ENCODE measurements at places on chromosomes 1 and 21.

- no peak for DNase-seq
These were observed 510.2 kb downstream of the KCNT2 start for GRCh38 chr1:196098000-196098399.

- peak; percentile 19 for DNase-seq
These were observed 29.6 kb downstream of the DUSP10 start for GRCh38 chr1:221712198-221712684.

DNA sequence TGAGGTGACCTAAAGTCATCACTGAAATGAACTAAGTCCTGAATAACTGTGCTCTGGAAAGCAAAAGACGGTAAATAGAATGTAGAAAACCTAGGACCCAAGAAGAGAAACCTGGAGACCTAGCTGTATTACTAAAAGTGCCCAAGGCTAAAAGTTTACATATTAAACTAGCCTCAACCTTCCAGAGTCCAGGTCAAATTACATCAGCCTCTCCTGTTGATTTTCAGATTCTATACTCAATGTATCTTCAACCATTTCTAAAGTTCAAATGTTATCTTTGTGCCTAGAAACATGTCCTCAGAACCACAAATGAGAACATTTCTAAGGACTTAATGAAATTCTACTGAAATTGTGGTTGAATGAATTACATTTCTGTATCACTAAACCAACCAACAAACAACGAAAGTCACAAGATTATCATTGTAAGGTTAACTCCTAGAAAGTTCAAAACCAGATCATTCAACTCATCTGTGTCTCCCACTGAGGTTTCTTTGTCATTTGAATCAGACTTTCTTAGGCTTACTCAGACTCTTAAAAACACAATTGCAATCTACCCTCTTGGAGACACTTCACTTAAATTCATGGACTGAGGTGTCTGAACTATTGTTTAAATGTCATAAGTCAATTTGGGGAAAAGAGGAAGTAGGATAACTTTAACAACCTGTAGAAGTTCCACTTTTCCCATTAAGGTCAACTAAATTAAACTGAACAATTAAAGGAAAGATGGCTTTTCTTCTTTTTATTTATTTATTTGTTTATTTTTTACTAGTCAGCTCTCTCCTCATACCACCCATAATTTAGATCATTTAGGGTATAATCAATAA, 207.7 kb downstream of the BARHL2 start:
- DNase-seq: no peak

DNA sequence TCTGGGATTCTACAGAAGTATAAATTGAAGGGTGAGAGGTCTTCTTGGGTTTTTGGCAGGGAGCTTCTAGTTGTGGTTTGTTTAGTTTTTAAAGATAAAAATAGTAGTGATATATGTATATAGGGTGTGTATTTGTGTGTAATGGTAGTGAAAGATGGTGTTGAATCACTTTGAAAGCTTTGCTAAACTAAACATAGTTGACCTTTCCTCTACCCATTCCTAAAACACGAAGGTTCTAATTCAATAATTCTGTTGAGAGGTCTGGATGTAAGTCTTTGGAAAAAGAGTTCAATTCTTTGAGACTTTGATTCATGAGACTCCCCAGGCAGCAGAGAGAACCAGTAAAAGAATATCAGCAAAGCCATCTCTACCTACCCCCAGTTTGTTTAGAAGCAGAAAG, 247.9 kb upstream of the DUSP10 start:
- no peak for DNase-seq

DNA sequence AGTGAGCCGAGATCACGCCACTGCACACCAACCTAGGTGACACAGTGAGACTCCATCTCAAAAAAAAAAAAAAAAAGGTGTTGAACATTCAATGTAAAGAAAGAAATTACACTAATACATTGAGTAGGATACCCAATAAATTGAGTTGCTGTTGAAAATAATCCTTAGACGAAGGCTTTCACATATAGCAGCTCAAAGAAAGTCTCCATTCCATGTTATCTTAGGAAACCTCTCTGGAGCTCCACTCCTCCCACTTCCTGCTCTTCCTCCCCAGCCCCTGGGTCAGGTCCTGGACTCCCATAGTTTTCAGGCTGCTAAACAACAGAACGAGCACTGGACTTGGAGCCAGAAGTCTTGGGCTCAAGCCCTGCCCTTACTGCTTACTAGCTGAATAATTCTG, 15.6 kb upstream of the CNR2 start:
- no peak for DNase-seq

DNA sequence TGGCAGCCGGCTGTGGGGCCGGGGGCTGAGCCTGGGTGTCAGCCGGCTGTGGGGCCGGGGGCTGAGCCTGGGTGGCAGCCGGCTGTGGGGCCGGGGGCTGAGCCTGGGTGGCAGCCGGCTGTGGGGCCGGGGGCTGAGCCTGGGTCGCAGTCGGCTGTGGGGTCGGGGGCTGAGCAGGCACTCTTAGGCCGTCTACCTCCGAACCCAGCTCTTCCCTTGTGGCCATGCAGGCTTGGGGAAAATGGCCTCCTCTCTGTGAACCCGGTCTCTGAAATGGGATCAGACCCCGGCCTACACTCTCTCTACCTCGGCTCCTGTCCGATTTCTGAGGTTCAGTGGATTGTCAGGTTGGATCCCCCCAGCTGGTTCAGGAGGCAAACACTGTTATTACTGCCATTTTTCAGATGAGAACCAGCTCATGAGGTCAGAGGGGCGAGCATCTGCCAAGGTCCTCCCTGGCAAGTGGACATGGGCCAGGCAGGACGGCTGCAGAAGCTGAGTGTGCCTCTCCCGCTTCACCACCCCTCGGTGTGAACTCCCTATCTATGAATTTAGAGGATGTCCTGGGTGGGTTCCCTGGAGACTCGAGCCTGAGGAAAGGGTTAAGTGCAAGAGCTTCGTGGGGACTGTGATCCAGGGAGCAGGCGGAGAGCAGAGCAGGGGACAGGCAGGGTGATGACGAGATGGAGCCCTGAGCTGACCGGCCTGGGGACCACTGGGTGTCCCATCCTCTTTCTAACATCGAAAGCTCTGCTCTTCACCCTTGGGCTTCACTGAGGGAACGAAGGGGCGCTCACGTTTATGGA, 10.9 kb upstream of the COL18A1 start:
- no peak for DNase-seq

- DNase-seq: peak; percentile 42
These were observed 2.3 kb downstream of the LHX9 start for GRCh38 chr1:197919346-197920066.

DNA sequence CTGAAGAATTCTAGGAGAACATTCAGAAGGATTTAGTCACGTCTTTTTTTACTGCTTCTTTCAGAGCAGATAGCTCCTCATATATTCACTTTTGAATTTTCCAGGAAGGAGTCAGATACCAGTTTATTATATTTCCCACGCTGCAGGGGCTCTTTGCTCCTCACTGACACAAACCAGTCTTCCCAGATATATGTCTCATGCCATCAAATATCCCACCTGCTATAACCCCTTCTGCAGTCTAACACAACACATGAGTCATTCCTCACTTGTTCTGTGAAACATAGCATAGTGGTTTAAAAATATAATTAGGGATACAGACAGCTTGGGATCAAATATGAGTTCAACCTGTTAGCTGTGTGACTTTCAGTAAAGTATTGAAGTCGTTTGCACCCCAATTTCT, 251.7 kb upstream of the DPYD start:
- no peak for DNase-seq

GRCh38 chr1:182677397-182678098, 6.8 kb downstream of the RGS8 start:
- DNase-seq: no peak

DNA sequence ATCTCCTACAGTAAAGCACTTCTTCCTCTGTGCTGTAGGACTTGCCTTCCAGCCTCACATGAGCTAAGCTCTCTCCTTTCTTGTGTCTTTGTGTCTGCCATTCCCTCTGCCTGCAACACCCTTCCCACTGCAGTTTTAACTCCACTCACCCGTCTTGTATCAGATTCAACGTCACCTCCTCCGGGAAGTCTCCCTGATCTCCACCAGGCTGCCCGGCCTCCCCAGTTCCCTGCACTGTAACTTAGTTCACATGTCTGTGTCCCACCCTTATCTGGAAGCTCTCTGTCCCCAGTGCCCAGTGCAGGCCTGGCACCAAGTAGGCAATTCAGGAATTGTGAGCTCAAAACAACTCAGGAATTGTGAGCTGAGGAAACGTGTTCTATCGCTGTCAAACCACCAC, 96.4 kb downstream of the GLIS1 start:
- no peak for DNase-seq

DNA sequence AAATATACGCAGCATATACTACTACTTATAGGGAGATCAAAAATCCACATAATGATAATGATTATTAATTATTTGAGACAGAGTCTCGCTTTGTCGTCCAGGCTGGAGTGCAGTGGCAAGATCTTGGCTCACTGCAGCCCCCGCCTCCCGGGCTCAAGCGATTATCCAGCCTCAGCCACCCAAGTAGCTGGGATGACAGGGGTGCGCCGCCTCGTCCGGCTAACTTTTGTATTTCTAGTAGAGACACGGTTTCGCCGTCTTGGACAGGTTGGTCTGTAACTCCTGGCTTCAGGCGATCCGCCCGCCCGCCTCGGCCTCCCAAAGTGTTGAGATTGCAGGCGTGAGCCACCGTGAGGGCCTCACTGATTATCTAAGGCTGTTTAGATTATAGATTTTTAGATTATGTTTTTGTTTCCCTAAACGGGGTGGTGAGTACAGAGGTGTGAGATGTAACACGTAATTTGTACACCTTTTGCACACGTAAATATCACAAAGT, 548 bp upstream of the SLC25A33 start:
- no peak for DNase-seq

DNA sequence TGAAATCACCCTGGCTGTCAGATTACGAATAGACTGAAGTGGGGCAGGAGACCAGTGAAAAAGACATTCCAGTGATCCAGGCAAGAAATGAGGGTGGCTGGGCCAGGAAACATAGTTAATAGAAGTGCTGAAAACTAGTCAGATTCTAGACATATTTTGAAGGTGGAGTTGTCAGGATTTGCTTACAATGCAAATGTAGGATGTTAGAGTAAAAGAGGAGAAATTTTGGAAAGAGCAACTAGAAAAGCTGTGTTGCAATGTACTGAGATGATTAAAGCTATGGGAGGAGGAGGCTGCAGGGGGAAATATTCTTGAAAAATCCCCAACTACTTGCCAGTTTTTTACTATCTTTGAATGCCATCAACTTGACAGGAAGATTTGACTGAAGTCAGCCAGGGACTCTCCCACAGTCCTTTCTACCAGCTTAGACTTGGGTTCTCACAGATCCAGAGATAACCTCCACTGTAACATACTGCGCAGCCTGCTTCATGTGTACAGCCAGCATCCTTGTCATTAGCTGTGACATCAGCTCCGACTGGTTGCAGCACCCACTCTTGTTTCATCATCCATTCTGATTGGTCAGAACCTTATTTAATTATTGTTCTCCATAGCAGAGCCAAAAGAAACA, 109.7 kb downstream of the TSEN15 start:
- DNase-seq: no peak

DNA sequence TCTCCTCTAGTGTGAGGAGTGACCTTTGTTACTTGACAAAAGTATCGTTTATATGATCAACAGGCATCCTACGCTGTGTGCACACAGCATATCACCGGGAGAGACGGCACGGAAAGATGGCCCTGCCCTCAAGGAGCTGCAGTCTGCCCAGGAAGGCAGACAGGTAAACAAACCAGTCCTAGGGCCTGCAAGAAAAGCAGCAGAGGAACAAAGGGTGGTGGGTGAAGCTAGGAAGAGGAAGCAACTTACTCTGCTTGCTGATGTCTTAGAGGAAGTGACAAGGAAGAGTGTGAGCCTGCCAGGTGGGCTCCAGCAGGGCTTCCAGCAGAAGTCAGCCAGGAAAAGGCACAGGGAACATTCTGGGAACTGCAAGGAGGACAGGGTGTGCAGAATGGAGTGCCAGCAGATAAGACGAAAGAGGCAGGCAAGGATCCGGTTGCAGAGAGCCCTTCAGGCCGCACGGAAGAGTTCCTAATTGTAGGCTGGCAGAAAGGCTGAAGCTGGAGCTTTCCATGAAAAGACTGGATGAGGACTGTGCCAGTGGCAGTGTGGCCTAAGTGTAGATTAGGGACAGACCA, 106.7 kb downstream of the SLC45A1 start:
- no peak for DNase-seq

DNA sequence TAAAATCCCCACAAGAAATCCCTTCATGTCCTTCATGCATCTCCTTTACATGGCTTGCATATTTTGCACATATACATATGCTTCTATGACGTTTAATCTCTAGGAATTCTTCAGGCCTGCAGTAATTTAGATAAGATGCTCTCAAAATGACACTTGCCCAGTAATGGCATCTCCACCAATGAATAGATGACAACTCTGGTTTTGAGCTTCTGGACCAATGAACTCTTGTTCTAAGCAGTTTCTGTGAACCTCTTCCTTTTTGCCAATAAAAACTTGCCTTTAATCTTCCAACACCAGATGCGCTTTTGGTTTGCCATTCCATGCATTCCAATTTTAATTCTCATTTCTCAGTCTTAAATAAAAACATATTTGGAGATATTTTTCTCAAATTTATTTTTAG, 189.8 kb upstream of the OLFM3 start:
- DNase-seq: no peak

DNA sequence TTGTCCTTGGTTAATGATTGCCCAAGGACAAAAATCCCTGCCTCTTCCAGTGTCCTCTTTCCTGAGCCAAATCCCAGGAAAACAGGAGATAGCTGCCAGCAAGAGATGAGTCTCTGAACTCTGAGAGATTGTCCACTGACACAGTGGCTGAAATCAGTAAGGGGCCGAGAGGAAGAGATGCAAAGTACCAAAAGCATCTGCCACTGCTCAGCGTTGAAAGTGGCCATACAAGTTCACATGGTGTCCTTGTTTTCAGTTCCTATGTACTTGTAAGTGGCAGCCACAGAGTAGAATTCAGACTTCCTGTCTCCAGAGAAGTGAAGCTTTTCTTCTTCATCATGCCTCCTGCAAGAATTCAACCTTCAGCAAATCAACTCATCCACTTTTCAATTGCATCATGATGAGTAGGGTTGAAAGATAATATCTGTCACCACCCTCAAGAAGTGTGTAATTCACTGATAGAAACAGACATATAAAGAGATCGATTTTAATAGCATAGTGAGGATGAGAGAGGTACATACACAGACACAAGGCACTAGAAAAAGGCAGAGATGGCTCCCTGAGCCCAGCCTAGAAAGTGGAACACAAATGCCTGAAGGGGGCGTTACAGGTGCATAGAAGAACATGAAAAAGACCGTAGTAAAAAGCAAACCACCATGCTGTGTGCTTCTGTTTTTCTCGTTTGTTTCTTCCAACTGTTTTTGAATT, 185.8 kb downstream of the MRPL39 start:
- peak; percentile 32 for DNase-seq

DNA sequence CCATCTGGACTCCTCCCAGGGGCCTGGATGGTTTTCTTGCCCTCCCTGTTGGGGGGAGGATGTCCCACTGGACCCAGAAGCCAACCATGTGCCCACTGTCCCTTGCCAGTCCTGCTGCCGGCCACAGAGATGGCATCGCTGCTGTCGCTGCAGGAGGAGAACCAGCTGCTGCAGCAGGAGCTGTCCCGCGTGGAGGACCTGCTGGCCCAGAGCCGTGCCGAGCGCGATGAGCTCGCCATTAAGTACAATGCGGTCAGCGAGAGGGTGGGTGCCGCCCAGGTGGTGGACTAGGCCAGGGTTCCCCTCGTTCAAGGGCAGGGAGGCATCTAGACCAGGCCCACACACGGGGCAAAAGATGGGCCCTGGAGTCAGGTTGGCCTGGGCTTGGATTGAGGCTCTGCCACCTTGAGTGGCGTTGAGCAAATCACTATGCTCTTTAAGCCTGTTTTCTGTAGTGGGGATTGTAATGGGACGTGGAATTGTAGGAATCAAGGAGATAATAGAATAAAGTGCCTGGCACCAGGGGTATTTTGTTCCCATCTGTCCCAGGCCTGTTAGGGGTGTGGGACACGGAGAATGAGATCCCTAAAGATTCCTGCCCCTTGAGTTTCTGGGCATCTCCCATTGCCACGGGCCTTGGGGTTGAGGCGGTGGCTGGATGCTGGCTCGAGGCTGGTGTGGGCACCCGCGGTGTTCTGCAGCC, 2.6 kb downstream of the CROCC start:
- DNase-seq: no peak
